ENCODE measurements at places on chromosomes 16 and 17.
A peak's percentile ranks its signal among the peaks of the same experiment; 100 is the strongest.

- no peak for DNase-seq
These were observed 186.9 kb upstream of the ELAC2 start for GRCh38 chr17:13204607-13205237.

GRCh38 chr17:52604105-52604504 is 445.6 kb upstream of the CA10 start:
- no peak for DNase-seq

GRCh38 chr17:60524463-60525327 is 1.3 kb downstream of the APPBP2 start:
- DNase-seq: no peak

DNA sequence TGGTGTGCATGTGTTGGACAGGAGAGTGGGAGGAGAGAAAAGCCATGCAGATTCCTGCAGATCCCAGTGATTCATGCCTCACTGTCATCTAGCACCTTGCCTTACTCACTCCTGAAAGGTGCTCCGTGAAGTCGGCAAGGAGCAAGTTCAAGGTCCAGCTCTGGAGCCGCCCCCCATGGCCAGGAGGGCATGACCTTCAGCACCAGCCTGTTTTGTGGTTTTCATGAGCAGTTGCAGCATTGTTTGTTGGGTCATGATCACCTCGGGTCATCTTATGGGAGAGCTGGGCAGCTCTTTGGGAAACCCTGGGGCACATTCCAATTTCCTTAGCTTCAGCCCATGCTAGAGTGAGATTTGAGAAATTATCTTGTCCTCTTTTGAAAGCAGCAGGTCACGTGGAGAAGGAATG is 137.5 kb upstream of the IRX3 start:
- DNase-seq: no peak

- DNase-seq: no peak
These were observed 87.3 kb downstream of the MAP2K6 start for GRCh38 chr17:69501591-69502468.

DNA sequence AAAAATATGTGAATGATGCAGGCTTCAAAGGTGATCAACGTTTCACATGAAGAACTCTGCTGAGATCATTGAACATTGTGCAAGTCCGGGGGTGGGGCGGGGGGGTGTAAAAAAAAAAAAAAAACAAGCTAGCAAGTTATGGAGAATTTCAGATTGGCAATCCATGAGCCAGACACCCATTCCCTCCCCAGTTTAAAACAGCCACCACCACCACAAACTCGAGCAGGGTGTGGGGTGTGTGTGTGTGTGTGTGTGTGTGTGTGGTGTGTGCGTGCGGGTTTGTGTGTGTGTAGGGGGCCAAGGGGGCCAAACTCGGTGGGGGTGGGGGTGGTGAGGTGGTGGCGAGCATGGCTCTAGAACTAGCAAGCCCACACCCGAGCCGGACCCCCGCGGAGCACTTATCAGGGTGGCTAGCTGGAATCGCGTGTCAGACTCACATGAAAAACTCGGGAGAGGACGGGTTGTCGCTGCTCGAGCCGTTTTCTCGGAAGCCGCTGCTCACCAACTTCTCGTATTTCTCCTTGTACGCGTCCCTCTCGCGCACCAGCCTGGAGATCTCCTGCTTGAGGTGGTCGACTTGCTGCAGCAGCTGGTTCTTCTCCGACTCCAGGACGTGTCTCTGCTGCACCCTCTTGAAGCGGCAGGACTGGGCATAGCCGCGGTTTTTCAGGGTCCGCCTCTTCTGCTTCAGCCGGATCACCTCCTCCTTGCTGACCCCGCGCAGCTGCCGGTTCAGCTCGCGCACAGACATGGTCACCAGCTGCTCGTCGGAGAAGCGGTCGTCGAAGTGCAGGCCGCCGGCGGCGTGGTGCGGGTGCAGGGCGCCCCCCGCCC is 2.0 kb downstream of the MAF start:
- DNase-seq: peak; percentile 37

GRCh38 chr16:83917152-83918120 is 18.5 kb downstream of the MLYCD start:
- no peak for DNase-seq

DNA sequence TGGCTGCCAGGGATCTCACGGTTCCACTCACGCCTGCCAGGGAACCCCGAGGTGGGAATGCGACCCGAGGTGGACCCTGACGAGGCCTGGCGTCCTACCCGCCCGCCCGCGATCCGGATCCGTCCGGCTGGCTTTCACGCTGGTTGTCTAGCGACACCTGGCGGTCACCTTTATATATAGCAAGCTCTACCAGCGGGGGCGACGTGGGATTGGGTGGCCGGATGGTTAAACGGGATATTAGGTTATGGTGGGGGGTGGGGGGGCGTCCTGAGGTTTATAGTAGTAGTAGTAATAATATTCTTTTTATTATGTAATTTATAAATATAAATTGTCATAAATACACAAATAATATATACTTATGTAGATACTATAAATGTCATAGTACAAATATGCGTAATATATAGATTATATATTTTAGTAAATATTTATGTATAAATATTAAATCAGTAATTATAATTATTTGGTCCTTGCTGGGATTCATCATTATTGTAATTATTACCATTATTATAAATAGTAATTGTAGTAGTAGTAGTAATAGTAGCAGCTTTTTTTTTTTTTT is 136.9 kb downstream of the KCNJ12 start:
- DNase-seq: peak; percentile 73

DNA sequence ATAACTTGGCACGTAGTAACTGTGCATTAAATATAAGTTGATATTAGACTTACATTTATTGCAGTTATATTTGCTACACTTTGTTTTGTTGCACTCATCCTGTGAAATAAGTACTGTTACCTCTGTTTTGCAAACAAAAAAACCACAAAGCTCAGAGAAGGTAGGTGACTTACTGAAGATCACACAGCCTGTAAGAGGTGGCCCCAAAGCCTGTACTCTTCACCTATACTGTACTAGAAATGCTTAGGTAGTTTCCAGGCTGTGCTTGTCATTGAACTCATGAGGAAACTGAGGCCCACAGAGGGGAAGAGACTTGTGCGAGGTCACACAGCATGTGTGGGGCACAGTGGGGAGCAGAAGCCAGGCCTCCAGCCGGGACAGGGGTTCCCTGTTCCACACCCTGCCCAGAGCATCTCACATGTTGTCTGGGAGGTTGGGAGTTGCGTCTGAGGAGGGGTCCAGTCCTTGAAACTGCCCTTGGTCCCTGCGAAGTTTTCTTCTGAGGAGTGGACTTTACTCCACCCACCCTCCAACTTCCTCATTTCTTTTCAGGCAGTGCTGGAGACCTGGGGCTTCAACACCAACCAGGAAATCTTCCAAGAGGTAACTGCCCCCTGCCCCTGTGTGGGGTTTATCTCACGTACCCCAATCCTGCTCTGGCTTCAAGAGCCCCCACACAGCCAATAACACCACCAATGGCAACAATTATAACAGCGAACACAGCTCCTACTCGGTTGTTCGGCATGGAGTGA is 13.0 kb downstream of the CETP start:
- no peak for DNase-seq

DNA sequence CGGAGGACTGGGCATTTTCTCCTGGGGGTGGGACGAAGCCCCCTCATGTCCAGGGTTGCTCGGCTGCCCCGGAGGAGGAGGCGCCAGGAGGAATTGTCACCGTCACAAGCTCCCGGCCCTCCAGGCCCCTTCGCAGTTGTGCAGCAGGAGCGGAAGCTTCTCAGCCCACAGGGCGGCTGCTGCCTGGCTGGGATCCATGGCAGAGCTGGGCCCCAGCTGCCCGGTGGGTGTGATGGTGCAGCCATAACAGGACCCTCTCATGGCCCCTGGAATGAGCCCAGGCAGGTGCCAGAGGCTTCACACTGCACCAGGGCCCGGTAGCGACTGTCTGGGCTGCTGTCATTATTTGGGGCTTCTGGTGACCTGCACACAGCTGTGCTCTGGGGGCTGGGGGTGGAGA is 54.9 kb upstream of the GNG13 start:
- DNase-seq: no peak

DNA sequence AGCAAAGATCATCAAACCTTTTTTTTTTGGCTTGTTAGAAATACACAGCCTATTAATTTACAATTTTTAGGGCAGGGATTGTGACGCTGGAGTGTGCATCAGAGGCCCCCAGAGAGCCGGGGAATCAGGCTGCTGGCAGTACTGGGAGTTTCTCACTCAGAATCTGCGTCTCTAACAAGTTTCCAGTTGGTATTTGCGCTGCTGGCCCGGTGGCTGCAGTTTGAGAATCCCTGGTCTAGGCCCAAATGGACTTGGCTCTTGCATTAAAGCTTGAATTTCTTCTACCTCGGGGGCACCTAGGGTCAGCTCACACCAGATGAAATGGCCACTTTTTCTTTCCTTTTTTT is 150.9 kb upstream of the CIBAR2 start:
- no peak for DNase-seq

DNA sequence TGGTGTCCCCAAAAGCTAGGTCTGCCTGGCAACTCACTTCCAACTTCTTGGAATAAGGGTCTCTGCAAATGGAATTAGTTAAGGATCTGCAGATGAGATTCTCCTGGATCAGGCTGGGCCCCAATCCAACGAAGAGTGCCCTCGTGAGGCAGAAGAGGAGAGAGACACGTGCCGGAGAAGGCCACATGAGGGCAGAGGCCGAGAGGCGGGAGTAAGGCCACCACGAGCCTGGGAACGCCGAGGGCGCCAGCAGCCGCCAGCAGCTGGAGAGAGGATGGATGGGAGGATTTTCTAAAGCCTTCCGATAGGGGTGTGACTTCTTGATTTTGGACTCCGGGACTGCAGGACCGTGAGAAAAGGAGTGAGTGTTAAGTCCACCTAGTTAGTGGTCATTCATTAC is 76.3 kb downstream of the JPH3 start:
- DNase-seq: no peak

DNA sequence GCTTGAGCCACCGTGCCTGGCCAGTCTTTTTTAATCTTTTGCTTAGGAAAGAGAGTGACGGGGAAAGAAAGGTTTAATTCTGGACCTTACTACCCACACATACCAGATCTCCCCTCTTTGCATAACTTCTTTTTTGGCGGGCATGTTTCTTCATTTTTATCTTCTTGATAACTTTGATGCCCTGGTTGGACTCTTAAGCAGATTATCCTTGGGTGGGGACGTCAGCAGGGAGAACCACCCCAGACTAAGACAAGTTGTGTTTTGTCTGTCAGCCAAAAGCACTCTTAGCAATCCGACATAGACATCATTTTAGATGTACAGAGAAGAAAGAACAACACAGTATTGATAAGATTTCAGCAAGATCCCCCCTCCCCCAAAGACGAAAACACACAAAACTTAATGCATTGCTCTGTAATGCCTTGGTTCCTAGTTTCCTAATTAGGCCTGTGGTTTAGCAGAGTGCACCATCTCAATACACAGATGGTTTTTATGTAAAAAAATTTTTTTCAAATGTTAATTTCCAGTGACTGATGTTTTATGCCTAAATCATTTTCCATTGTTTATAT is 99.9 kb downstream of the MSI2 start:
- DNase-seq: no peak

DNA sequence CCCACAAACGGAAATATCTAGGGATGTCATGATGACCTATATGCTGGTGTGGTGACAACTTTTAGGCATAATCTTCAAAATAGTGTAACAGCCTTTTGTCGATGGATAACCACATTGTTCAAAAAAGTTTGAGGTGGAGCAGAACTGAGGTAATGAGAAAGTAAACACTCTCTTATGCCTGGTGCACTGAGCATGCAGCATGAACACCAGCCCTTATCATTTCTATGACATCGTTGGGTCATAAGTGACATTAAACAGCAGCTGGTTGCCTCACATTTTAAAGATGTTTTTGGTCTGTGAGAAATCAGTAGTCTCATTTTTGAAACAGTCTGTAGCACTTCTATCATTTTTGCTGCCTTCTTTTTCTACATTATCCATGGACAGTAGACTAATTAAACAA is 1.8 kb downstream of the KRT23 start:
- no peak for DNase-seq

GRCh38 chr16:15415511-15415985 is 18.8 kb upstream of the BMERB1 start:
- no peak for DNase-seq

GRCh38 chr16:76683051-76683450 is 405.9 kb downstream of the CNTNAP4 start:
- no peak for DNase-seq

DNA sequence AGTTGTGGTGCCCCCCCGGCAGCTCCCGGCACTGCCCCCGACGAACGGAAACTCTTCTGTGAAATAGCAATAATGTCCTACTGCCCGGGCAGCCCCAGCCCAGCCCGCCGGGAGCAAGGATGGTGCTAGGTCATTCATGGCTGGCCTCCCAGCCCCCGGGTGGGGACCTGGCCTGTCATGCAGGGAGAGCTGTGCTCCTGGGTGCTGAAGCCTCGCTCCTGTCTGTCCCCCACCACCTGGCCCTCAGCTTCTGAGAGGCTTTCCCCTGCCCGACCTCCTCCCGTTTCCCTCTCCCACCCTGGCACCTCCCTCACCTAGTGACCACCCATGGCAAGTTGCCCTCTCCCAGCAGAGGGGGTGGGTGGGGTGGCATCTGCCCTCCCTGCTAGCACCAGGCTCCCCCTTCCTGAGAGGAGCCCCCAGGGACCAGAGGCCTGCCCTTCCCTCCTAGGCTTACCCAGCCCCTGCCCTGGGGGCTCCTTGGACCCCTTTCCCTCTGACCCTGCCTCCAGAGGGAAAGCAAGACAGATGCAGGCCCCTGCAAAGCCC is 13.5 kb downstream of the PAM16 start:
- no peak for DNase-seq
